Stimulated activated CD8-positive, alpha-beta memory T cell treated with anti-CD3 and anti-CD28 coated beads, Interleukin-4, amount 100 ng/mL, for 1 hour (primary cell): ENCODE measurements at places on chromosomes 5 and 9.

DNA sequence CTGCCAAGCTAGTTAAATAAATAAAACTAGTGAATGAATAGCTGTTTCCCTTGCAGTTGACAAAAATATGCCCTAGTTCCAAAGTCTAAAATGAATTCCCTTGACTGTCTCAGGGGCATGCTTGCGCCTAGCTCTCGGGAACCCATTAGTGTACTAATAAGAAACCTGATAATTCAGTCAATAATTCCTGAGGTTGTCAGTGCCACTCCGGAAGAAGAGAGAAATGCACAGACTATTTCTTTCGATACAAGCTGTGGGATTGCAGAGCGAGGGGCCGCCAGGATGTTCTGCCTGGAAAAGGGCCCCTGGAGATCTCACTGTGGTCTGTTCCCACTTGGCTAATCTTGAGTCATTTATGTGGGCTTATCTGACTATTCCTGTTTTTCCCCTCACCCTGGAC lies 56.4 kb upstream of the LARP1 start:
- DNase-seq = no peak

GRCh38 chr9:15403155-15403554 lies 19.5 kb upstream of the SNAPC3 start:
- DNase-seq = no peak

DNA sequence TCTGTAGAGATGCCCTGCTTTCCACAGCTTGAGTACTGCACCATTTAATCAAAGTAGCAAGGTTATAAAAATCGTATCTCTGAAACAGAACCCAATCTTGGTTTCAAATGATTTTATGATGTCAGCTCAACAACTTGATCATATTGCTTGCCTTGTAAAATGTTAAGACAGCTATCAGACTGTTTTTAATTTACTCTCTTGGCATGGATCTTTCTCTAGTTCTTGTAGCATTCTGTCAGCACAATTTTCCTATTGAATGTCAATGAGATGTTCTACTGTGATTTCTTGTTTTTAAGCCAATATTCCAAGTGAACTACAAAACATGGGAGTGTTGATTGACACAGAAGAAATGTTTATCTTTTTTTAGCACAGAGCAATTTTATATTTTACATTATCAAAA lies 313.4 kb downstream of the CDH12 start:
- DNase-seq = no peak

- DNase-seq = no peak
Observed at GRCh38 chr9:27471366-27471765, 52.7 kb upstream of the IFNK start.

GRCh38 chr5:74199005-74199404 lies 441.5 kb downstream of the ENC1 start:
- DNase-seq = no peak
